Stimulated activated CD4-positive, alpha-beta T cell treated with anti-CD3 and anti-CD28 coated beads, Interleukin-4, amount 100 ng/mL, for 48 hours (primary cell): ENCODE measurements at places on chromosomes 13 and 19.

DNA sequence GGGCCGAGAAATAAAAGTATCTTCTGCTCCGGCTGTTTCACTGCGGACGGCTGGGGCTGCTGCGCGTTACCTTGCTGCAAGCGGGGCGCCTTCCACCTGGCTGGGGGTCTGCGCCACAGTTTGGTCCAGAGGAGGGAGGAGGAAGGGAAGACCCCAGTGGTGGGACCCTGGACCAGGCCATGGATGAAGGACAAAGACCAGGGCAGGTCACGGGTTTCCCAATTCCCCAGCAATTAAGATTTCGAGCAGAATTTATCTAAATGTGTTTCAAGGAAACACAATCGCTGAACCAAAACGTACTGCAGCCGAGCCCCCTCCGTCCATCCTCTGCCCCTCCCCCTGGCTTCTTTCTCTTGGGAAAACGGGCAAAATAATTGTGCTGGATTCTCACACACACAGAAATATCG is 2.9 kb downstream of the SOX1 start:
- DNase-seq, result no peak

DNA sequence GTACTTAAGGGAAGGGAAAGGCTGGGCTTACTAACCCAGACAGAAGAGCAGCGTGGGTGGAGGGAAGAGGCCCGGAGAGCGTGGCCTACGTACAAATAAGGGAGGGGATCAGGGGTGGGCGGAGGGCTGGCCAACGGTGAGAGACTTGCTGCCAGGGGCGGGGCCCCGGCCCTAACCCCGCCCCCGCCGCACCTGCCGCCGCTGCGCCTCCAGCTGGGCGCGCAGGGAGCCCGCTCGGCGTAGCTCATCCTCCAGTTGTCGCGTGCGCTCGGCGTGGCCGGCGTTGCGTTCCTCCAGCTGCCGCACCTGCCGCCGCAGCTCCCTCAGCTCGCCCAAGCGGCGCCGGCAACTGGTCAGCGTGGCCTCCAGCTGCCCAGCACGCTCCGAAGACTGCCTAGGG is 5.7 kb downstream of the HOOK2 start:
- DNase-seq, result no peak

- peak; percentile 62 for DNase-seq
These were observed 638 bp downstream of the ADGRE5 start for GRCh38 chr19:14381689-14382474.

DNA sequence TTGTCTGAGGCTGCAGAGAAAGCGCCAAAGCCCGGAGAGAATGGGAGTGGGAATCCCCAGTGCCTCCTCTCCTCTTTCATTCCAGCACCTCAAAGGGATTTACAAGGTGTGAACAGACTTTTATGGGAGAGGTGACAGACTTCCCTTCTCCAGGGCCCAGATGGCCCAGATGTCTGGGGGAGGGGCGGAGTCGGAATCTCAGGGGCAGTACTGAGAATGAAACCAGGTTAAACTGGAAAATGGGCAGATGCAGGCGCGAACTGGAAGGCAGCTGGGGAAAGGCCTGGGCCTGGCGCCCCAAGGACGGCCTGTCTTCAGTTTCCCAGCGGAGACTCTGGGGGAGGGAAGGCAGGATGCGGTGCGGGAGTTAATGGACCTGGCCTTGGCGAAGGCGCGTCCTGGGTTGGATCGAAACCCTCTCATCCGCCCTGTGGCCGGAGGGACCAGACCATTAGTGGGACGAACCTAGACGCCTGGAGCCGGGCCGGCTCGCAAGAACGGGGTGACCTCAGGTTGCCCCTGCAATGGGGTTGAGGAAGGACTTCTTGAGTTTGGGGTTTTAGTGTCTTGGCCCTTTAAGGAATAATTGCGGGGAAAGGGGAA is 592 bp upstream of the TRIP10 start:
- no peak for DNase-seq

GRCh38 chr13:33299626-33300025 is 14.1 kb upstream of the STARD13 start:
- no peak for DNase-seq

- DNase-seq, result no peak
These were observed 124.6 kb downstream of the COL4A2 start for GRCh38 chr13:110431425-110432294.

- no peak for DNase-seq
These were observed 449.8 kb downstream of the DACH1 start for GRCh38 chr13:71417205-71417604.

DNA sequence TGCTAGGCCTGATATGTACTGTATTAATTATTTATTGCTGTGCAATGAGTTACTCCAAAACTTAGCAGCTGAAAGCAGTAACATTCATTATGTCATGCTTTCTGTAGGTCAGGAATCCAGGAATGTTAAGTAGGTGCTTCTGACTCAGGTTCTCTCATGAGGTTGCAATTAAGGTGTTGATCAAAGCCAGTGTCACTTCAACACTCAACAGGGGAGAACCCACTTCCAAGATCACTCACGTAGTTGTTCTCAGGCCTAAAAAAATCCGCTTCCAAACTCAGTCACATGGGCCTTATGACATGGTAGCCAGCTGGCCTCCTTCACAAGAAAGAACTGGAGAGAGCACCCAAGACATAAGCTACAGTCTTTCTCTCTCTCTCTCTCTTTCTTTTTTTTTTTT is 211.1 kb upstream of the NBEA start:
- no peak for DNase-seq

- DNase-seq, result no peak
These were observed 1.4 kb upstream of the RBM26 start for GRCh38 chr13:79407349-79407979.

- no peak for DNase-seq
These were observed 89.3 kb downstream of the LRCH1 start for GRCh38 chr13:46642254-46642653.

DNA sequence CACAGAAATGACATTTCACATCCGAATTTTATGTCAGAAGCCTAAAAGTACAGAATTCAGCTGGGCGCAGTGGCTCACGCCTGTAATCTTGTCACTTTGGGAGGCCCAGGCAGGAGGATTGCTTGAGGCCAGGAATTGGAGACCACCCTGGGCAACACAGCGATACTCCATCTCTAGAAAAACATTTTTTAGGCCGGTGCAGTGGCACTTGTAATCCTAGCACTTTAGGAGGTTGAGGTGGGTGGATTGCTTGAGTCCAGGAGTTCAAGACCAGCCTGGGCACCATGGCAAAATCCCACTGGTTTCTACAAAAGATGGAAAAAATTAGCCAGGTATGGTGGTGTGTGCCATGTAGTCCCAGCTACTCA is 15.3 kb downstream of the NOP53 start:
- no peak for DNase-seq

GRCh38 chr19:19661675-19662251 is 1.7 kb downstream of the ATP13A1 start:
- DNase-seq, result peak; percentile 35

DNA sequence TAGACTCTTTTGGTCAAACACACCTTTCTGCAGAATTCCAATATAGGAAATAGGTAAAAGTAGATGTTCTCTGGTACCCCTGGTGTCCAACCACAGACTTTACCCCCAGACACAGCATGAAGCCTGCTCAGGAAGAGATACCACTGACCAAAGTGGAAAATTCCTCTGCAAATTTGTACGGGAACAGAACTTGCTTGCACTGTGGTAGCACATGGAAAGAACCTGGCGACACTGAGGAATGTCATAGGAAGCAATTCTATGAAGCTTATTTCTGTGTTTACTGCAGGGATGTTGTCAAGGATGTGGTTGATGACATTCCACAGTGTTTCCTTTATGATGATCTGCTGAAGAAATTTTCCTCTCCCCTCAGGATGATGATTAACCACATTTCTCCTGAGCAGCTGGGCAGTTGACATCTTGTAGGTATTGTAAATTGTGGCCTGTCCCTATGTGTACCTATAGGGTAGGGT is 48.9 kb upstream of the TNFSF11 start:
- DNase-seq, result no peak

- DNase-seq, result no peak
These were observed 875.4 kb upstream of the SLC10A2 start for GRCh38 chr13:103941506-103942140.

- no peak for DNase-seq
These were observed 2783.8 kb downstream of the PCDH9 start for GRCh38 chr13:64446372-64446771.

DNA sequence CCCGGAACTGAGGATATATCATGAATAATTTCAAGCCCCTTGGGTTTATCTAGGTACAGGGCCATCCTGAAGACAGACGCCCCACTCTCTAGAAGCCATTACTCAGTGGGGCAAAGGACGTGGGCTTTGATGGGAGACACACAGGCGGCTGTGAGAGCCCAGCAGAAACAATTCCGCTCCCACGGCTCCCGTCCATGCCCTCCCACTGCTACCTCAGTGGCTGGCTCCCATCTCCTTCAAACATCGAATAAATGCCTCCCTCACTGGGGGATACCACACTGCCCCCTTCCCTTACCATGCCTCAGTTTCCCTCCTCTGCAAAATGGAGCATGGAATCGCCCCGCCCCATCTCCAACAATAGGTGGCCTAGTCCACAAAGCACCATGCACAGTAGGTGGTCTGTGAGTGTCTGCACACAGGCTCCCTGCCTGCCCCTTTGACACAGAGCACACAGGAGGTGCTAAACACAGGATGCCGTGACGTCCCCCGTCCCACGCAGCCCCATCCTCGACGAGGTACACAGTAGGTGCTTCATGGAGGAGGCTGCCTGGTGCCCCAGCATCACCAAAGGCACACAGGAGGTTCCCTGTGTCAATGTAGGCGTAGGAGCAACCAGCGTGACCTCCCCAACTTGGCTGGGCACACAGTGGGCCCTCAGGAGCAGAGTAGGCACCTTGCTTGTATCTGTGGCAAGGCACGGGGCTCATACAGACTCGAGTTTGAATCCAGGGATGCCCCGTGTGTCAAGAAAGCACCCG is 46.0 kb downstream of the PTPRS start:
- DNase-seq, result no peak

GRCh38 chr19:35125749-35126623 is 8.9 kb downstream of the LGI4 start:
- DNase-seq, result no peak

DNA sequence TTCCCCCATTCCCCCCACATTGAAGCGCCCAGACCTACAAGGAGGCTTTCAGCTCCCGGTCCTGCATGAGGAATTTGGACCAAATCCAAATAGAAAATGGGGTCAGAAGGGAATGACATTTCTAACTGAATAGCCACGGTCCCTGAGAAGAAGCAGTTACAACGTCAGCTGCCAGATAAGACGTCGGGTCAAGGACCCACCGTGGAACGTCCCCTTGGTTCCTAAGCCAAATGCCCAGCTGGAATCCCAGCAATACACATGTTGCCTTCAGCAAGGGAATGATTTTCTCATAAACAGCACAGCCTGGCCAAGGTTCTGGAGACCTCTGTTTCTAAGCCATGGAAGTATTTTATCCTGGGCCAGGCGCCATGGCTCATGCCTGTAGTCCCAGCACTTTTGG is 109.1 kb upstream of the PEG3 start:
- DNase-seq, result no peak

DNA sequence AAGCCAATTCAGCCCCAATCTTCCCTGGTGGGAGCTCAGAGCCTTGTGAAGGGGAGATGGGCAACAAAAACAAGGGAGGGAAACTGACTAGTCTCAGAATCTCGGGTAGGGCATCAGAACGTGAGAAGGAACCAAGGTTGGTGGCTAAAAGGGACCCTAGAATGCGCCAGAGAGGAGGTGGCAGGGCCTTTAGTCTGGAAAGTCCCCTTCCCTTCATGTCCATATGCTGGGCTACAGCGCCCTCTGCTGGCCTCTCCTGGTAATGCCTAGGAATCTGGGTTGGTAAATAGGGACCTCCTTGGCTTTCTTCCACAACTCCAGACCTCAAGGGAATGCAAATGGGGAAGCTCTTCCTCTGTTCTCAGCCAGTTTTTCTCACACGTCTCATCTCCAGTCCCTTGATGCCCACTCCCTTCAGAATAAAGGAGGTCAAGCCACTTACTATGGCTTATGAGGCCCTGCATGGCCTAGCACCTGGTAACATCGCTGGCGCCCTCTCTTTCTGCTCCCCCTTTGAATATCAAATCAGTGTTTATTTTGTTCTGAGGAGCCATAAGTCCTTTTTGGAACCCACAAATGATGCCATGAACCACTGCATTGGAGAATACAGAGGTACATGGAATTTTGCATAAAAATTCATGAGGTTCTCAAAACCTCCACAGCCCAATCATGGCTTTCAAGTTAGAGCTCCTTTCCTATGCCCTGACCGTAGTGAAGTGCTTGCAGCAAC is 1.4 kb upstream of the CCDC97 start:
- peak; percentile 88 for DNase-seq

- no peak for DNase-seq
These were observed 2.8 kb upstream of the ZNF543 start for GRCh38 chr19:57317503-57317902.

GRCh38 chr13:100532836-100533435 is 55.7 kb downstream of the GGACT start:
- DNase-seq, result no peak

DNA sequence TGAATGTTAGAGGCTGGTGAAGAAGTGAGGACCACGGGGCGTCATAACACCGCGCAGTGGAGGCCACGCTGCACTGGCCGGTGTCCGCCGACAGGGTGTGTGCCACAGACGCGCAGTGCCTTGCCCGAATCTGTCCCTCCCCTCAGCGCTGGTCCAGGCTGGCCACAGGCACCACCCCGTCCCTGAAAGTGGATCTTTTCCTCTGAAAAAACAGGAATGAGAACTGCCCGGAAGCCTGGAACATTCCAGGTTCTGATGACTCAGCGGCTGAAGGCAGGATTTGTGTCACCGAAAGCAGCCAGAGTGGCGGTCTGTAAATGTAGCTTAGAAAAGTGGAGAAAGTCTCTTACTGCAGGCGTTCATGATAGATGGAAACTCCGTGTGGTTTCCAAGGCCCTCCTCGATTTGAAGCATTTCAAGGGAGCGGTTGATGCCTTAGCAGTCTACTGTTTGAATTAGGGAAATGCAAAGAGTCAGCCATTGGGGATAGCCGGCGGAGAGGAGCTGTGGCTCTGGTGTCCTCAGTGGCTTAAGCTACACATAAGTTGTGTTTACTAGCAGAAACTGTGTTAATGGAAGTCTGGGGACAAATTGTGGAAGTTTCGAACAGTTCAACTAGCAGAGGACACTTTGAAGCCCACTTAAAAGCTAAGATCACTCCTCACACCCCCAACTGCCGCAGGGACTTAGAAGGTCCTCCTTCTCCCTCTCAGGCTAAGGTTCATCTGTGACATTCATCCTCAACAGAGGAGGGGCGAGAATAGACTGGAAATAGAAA is 70.8 kb downstream of the NUFIP1 start:
- DNase-seq, result peak; percentile 73

DNA sequence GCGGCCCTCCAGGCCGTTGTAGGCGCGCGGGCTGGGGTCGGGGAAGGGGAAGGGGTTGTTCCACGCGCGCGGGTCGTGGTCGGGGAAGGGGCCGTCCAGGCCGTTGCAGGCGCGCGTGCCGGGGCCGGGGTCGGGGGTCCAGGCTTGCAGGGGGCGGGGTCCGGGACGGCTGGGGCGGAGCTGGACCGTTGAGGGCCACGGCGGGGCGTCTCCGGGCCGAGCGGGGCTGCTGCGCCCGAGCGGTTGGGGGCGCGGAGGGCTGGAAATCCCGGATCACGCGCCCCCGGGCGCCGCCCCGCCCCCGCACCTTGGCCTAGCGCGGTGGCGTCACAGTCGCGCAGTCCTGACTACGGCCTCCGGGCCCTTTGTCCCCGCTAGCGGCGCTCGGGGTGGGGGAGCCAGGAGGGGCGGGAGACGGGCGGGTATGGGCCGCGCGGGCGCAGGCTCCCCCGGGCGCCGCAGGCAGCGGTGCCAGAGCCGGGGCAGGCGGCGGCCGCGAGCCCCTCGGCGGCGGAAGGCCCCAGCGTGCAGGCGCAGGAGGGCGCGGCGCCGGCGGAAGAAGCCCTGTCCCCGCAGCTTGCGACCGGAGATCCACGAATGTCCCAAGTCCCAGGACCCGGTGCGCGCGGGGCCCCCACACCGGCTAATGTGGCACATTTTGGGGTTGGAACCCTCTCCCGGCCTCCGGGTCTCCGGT is 665 bp downstream of the GPX4 start:
- DNase-seq, result peak; percentile 56

GRCh38 chr13:111994578-111994977 is 72.4 kb upstream of the SOX1 start:
- no peak for DNase-seq
